ENCODE measurements at places on chromosomes 13 and 19.

- no peak for DNase-seq
Observed at GRCh38 chr19:6979399-6979798, 41.8 kb downstream of the MBD3L2B start.

GRCh38 chr19:3061182-3062161 is 823 bp downstream of the TLE5 start:
- DNase-seq = peak; percentile 34

DNA sequence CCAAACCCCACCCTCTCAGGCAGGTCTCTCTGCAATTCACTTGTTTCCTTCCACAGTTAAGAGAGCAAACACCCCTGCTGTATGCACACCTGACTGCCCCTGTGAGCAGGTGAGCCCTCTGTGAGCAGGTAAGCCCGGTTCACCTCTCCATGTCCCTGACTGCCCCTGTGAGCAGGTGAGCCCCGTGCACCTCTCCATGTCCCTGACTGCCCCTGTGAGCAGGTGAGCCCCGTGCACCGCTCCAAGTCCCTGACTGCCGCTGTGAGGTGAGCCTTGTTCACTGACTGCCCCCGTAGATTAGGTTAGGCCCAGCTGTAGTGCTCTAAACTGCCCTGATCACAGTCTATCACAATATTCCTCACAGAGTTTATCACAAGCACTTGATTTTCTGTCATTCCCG is 29.2 kb downstream of the TMTC4 start:
- DNase-seq = no peak

- no peak for DNase-seq
Observed at GRCh38 chr13:51270623-51271415, 48.6 kb downstream of the FAM124A start.

DNA sequence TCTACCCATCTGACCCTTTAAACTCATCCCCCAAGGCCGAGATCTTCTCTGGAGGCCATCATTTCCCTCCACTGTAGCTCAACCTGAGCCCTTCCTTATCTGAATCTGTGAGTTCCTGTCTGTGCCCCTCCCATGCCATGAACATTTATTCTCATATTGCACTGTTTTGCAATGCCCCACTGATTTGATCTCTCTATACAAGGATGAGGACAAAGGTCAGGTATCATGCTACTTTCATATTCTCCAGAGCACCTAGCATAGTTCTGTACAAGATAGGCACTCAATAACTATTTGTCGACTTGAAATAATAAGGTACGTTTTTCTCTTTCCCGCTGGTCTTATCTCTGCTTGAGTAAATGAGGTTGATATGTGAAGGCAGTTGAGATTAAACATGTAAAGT is 135.5 kb downstream of the KLF5 start:
- DNase-seq = no peak

GRCh38 chr13:83876546-83876945 is 5.7 kb downstream of the SLITRK1 start:
- no peak for DNase-seq

DNA sequence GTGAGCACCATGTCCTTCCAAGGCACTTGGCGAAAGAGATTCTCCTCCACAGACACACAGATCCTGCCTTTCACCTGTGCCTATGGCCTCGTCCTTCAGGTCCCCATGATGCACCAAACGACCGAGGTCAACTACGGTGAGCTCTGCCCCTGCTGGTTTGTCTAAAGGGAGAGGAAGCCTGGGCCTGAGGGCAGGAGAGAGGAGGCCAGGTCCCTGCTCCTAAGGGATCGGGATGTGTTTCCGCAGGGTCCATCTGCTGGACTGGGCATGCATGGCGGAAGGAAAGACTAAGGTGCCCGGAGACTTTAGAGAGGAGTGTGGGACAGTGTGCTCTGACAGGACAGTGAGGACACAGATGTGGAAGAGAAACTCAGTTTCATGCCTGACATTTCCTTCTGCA is 7.6 kb downstream of the SERPINE3 start:
- no peak for DNase-seq

- no peak for DNase-seq
Observed at GRCh38 chr19:45071969-45072790, 4.1 kb downstream of the ZNF296 start.

DNA sequence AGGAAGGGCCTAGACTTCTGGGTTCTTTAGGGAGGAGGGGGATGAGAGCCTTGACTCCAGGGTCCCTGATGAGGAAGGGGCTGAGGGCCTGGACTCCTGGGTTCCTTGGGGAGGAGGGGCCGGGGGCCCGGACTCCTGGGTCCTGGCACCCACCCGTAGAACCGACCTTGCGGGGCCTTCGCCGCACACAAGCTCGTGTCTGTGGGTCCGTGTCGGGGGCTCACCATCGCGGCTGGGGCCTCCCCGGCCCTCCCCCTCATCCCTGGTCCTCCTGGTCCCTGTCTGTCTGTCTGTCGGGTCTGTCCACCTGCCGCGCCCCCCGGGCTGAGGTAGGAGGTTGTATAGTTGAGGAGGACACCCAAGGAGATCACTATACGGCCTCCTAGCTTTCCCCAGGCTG is 662 bp upstream of the SPACA6 start:
- DNase-seq = no peak

- no peak for DNase-seq
Observed at GRCh38 chr13:94702181-94703041, 9.9 kb downstream of the SOX21 start.

DNA sequence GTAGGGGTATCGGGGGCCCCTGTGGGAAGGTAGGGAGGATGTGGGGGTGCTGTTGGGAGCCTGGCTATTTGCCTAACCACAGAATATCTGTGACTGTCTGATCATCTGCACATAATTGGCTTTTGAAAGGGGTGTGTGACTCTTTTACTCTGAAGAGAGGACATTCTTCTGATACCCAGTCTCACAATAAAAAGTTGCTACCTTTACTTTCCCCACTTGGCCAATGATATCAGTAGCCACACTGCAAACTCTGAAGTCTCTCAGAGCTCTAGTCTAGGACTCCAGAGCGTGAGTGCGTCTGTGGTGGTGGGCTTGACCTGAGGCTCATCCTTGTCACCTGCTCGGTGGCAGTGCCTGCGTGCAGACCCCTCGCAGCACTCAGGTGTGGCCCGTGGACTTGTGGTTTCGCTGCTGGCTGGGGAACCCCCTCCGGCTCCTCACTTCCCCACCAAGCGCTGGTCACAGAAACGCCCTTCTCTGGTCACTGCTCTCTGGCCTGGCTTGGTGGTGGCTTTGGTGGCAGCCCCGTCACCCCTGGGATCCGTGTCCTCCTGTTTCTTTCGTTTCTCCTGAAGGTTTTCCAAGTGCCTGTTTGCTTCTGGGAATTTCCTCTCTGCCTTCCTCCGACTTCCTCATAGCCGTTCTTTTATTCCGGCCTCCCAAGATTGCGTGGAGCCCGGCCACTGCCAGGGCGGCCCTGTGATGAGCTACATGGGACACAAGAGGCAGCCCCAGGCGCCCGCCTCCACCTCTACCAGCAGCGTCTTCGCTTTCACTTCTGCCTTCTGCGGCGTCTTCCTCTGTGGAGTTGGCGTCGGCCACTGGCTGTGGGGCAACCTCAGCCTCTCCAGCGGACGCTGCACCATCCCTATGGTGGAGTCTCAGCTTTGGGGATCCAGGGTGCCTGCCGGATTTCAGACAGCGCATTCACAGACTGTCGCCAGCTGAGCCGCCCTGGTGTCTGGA is 78.0 kb downstream of the ATP11A start:
- no peak for DNase-seq

GRCh38 chr19:1313695-1314613 is 28.3 kb downstream of the EFNA2 start:
- DNase-seq = no peak

- DNase-seq = no peak
Observed at GRCh38 chr13:34038541-34039068, 220.7 kb downstream of the RFC3 start.

DNA sequence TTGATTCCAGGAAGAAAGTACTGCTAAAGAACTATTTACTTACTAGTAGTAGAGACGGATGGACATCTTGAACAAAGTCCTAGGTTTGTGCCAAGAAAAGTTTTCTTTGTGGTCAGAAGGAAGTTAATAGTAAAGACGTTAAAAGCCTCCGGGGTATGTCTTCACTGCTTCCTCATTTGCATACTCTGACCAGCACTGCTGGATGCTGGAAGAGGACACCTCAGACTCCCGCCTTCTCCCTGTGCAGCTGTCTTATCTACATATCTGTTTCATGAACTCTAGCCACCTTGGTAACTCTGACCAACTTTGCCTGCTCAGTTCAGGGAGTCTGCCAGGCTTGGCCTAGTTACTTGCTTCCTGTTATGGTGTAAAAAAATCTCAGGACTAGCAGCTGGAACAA is 1109.1 kb upstream of the MIR17HG start:
- DNase-seq = no peak

- DNase-seq = no peak
Observed at GRCh38 chr19:30036154-30037129, 94.4 kb downstream of the URI1 start.

GRCh38 chr13:37657956-37658355 is 59.4 kb upstream of the POSTN start:
- no peak for DNase-seq

GRCh38 chr13:40546047-40546446 is 120.4 kb downstream of the FOXO1 start:
- no peak for DNase-seq

- DNase-seq = no peak
Observed at GRCh38 chr13:40679480-40679985, 13.1 kb upstream of the FOXO1 start.

GRCh38 chr19:8600816-8601215 is 9.7 kb downstream of the ADAMTS10 start:
- DNase-seq = no peak

- DNase-seq = no peak
Observed at GRCh38 chr13:113557013-113557412, 27.5 kb upstream of the TFDP1 start.

DNA sequence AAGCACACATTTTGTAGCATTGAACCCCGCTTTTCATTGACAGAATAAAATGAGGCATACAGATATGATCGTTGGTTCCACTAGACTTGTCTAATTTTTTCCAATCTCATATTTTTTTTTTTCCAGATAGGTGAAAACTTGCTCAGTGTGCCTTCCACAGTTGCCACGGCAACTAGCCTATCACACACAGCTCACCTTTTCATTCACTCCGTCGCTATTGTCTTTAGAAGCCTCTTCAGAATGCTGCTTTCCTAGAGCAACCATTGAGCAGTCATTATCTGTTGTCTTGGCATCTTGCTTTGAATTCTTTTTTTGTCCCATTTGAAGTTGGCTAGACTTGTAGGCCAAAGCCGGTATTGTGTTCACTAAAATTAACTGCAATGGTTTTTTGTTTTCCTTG is 37.7 kb upstream of the ESD start:
- no peak for DNase-seq

DNA sequence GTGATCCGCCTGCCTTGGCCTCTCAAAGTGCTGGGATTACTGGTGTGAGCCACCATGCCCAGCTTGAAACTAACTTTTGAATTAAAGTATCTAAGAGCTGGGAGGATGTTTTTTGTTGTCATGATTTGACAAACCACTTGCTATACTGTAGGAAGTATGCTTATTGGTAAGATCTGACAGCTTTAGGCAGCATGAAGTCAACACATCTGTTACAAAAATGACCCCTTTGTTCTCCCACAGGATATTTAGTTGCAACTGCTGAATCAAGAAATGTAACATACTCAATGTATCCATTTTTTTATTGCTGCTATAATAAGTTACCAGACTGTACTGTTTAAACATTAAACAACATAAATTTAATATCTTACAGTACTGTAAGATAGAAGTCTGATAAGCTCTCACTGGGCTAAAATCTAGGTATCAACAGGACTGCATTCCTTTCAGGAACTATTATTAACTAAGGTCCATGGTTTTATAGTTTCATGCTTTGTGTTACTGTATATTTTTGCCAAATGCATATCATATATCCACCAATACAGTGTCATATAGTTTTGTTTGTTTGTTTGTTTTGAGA is 22.8 kb upstream of the LRP3 start:
- no peak for DNase-seq

DNA sequence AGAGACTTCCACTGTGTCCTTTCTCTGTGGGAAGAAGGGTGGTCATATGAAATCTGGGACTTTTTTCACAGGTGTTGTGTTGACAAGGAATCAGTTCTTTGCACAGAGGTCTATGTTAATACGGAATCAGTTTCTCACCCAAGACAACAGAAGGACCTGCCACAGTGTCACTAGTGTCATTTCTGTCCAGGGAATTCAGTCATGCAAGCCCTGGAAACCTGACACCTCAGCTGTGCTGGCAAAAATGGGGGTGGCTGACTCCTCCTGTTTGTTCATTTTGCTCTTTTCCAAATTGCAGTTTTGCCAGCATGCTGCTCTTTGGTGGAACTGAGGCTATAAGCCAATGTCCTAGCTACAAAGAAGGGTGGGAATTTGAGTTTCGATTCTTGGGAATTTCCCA is 49.8 kb upstream of the ESD start:
- DNase-seq = no peak

DNA sequence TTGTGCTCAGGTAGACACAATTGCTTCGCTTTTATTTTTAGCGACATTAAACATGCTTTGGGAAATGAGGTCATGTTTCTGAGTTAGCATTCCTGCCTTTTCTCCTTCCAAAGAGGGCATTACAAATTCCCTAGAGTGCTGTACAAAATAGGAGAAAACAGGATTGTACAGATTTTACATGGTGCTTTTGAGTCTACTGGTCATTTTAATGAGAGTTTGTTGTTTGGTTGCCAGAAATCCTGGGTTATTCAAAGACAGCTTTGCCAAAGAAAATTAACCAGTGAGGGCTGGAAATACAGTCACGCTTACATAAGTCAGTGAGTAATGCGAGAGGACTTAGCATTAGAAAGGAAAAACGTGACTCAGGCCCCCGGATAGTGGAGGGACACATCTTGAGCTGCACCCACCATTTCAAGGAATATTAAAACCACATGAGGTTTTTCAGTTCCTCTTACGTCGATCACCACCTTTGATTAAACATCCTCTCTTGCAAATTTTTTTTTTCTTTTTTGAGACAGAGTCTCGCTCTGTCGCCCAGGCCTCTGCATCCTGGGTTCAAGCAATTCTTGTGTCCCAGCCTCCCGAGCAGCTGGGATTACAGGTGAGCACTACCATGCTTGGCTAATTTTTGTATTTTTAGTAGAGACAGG is 55.4 kb downstream of the SACS start:
- peak; percentile 33 for DNase-seq

- DNase-seq = no peak
Observed at GRCh38 chr19:13154241-13154778, 4.1 kb downstream of the IER2 start.

DNA sequence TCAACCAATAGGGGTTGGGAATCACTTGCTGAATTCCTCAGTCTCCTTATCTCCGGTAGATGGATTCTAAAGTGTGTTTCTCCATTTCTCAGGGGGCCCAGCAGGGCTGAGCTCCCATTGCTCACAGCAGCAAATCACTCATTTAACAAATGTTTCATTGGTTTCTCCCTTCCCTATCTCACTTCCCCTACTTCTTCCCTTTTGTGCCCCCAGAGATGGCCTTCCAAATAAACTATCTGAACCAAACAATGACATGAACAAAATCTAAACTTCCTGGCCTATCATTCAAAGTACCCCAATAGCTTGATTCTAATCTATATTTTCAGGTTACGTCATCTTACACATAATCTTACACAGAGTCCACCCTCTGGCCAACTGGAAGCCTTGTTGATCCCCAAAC is 60.4 kb downstream of the DLEU7 start:
- DNase-seq = no peak

GRCh38 chr13:23201870-23202269 is 21.1 kb downstream of the SGCG start:
- DNase-seq = no peak

- no peak for DNase-seq
Observed at GRCh38 chr19:37941782-37942515, 34.9 kb downstream of the SIPA1L3 start.
